B cell (primary cell): ENCODE measurements at places on chromosomes 7 and 10.

- no peak for DNase-seq
These were observed 122.7 kb upstream of the ADCY1 start for GRCh38 chr7:45451342-45452035.

GRCh38 chr7:4774658-4775249 lies 669 bp upstream of the AP5Z1 start:
- DNase-seq: no peak

- DNase-seq: no peak
These were observed 27.3 kb upstream of the MACC1 start for GRCh38 chr7:20244334-20245120.

DNA sequence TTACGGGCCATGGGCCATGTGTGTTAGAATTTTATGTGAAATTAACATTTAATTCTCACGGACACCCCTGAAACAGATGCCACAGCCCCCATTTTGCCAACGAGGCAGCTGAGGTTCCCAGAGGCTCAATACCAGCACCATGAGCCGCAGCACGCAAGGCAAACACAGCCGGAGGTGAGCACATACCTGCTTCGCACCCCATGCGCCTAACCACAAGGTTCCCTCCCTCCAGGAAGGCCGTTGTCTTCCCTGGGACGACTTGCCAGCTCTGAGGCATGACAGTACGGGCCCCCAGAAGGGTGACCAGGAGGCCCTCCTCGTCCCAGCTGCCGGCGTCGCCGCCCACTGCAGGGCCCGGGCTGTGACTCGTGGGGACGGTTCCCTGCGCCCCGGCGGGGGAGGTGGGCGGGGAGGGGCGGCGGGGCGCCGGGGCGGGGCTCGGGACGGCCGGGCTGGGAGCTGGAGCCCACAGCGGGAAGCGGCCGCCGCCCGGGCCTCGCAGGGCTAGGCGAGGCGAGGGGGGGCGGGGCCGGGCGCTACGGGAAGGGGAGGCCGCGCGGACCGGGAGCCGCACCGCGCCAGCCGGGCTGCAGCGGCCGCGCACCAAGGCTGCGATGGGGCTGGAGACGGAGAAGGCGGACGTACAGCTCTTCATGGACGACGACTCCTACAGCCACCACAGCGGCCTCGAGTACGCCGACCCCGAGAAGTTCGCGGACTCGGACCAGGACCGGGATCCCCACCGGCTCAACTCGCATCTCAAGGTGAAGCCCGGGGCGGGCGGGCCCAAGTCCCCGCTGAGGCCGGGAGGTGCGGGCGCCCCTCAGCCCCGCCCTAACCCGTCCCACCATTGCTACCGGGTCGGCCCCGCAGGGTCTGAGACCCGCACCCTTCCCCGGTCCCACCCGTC lies at the start of gene CAV2:
CAV2 (plus strand) TSS at position 571 of the 910 bp plus-strand sequence; CDS start at position 615, 44 bp downstream.
- peak; percentile 41 for DNase-seq

- no peak for DNase-seq
These were observed 512.6 kb downstream of the PTPRN2 start for GRCh38 chr7:158074896-158075632.

DNA sequence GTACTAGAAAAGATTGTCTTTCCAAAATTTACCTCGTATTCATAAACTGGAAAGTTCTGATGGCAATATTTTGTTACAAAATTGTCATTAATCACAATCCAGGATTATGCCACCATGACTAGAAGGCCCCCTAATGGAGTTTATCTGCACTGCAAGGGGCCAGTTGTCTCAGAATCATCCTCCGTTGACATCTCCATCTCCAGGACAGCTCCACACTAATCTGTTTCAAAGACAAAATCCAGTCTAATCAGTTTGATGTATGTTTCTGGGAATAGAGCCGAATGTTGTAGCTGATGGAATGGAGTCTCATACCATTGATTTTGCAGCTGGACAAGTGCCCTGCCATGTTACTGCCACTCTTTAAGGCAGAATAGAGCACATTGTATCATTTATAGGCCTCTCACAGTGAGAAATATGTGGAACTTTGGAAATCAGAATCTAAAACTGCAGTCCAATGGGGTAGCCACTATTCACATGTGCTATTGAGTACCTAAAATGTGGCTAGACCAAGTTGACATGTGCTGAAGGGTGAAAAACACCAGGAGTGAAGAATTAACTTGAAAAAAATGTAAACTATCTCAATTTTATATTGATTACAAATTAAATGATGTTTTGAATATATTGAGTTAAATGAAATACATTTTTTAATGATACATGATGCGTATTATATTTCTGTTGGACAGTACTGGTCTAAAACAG lies 38.3 kb upstream of the TOMM7 start:
- DNase-seq: peak; percentile 39

DNA sequence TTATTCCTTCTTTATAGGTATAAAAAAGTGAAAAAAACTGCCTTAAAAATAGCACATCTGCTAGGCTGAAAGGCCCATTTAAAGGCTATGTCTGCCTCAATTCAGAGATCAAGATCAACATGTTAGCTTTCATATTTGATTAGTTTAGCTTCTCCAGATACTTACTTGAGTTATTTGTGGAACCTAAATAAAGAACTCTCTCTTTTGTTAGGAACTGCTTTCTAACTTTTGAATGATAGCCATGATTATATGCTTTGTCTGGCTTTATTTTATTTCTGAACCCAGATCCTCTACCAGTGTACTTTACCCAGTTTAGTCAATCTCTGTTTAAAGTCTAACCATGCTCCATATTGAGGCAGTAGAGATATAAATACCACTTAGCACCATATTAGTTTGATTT lies 515.5 kb upstream of the SEMA3D start:
- no peak for DNase-seq
